ENCODE measurements at places on chromosomes 3 and 15.

DNA sequence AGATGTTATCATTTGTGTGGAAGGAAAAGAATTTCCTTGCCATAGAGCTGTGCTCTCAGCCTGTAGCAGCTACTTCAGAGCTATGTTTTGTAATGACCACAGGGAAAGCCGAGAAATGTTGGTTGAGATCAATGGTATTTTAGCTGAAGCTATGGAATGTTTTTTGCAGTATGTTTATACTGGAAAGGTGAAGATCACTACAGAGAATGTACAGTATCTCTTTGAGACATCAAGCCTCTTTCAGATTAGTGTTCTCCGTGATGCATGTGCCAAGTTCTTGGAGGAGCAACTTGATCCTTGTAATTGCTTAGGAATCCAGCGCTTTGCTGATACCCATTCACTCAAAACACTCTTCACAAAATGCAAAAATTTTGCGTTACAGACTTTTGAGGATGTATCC lies 15.1 kb downstream of the KLHL24 start:
- DNase-seq = no peak

- no peak for DNase-seq
These were observed 55.0 kb downstream of the CLASP2 start for GRCh38 chr3:33663042-33663441.

DNA sequence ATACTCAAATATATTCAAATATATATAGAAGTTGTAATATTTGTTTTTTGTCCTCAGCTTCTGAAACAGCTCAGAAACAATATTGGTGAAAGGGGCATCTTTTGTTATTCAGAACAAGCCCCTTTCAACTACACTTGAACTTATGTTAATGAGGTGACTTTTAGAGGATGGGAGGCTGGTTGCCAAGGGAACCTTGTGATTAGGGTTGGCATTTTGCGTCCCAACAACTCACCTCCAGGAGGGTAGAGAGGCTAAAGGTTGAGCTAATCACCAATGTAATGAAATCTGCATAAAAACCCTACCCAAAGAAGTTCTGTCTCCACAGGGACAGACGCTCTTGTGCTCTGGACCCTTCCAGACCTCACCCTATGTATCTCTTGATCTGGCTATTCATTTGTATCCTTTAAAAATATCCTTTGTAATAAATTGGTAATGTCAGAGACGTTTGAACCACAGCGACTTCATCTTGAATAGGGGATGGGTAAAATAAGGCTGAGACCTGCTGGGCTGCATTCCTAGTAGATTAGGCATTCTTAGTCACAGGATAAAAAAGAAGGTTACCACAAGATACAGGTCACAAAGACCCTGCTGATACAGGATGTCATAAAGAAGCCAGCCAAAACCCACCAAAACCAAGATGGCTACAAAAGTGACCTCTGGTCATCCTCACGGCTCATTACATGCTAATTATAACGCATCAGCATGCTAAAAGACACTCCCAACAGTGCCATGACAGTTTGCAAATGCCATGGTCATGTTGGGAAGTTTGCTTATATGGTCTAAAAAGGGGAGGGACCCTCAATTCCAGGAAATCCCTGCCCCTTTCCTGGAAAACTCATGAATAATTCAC lies 111.1 kb downstream of the FMN1 start:
- DNase-seq = no peak

- DNase-seq = no peak
These were observed 553.7 kb downstream of the TAFA4 start for GRCh38 chr3:68378631-68379030.
